ENCODE measurements at places on chromosomes 7 and 10. TPM values are rescaled to one million over a fixed set of nuclear protein-coding genes. Genes with fewer than 3 reads are reported as not detected.

GRCh38 chr10:47261556-47261955 is 38.4 kb upstream of the GDF10 start:
- no peaks in the 10 kb centered on the region for H3K27me3 ChIP-seq

- peak overlapping the region; percentile 88 for H3K27ac ChIP-seq
- peaks cover 63% of the 10 kb centered on the region for H3K4me1 ChIP-seq
- H3K27me3 ChIP-seq = no peaks in the 10 kb centered on the region
Measured at GRCh38 chr10:17023386-17024298, 106.0 kb downstream of the CUBN start.

- H3K4me1 ChIP-seq = peaks cover 11% of the 10 kb centered on the region
- no peaks in the 10 kb centered on the region for H3K36me3 ChIP-seq
- H3K27me3 ChIP-seq = peaks cover 3% of the 10 kb centered on the region
- no peak for DNase-seq
Measured at GRCh38 chr7:94396037-94396431, 1.3 kb downstream of the COL1A2 start.

FASTK gene
- 123 TPM for total RNA-seq

SP8 gene
- total RNA-seq = not detected

ZNF22 gene
- 27.1 TPM for total RNA-seq

DNA sequence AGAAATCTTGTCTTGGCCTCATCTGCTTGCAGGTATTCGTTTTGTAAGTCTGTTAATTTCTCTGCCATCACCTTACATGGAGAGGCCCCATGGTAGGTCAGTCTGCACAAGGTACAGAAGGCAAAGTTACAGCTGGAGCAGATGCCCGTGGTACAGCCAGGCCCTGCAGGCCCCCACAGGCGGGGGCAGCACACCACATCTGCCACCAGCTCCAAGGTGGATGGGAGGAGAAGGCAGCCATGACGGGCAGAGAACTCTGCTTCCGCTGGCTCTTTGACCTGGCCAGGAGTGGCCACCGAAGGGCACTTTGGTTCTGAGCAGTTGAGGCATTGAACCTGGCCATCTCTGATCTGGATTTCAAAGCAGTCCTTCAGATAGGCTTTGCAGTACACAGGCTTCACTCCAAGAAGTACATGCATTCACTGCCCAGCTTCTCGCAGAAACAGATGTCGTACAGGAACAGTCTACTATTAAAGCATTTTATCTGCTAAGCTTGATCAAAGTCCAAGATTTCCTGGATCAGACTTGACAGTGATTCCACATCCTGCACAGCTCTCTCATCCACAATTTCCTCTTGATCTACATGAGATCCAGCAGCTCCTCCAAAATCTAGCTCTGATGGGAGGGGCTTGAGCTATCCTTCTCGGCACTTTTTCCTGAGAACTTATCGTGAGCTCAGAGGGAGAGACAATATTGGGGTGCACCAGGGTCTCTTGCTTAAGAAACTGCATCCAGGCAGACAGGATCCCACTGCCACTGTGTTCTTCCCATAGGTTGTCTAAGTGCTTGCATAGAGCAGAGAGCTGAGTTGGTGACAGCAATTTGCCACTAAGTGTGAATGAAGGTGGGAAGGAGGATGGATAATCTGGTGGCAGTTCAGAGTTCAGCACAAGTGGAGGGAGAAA is 120.7 kb downstream of the TRRAP start:
- H3K27ac ChIP-seq = no peak overlapping the region
- DNase-seq = no peak

GRCh38 chr10:77404810-77405209 is 232.8 kb downstream of the KCNMA1 start:
- DNase-seq = no peak
- H3K27me3 ChIP-seq = no peaks in the 10 kb centered on the region
- no peaks in the 10 kb centered on the region for H3K36me3 ChIP-seq
- H3K4me1 ChIP-seq = no peaks in the 10 kb centered on the region
